ENCODE measurements at places on chromosomes 7 and 10.

DNA sequence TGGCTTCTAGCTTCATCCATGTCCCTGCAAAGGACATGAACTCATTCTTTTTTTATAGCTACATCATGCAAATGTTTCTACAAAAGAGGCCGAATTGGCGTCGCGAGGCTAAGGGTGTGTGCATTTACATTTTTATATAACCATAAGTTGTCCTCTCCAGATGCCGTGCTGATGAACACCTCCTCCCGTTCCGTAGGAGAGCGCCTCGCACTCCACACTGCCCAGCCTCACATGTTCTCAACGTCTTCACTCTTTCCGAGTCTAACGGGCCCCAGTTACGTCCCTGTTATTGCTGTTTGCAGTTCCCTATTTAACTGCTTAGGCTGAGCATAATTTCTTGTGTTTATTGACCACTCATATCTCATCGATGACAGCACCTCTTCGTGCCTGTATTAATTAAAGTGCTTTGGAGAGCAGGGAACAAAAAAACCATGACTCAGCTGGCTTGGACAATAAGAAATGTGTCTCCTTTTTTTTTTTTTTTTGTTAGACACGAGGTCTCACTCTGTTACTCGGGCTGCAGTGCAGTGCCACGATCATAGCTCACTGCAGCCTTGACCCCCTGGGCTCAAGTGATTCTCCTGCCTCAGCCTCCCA lies 113.5 kb upstream of the SDK1 start:
- no peak for DNase-seq

GRCh38 chr7:1662101-1662500 lies 8.0 kb upstream of the ELFN1 start:
- no peak for DNase-seq

GRCh38 chr10:22017283-22018020 lies 13.9 kb upstream of the DNAJC1 start:
- no peak for DNase-seq

- DNase-seq, result no peak
Observed at GRCh38 chr7:98289333-98289875, 7.9 kb downstream of the BRI3 start.
